ENCODE measurements at places on chromosomes 11 and 22.

GRCh38 chr11:17013548-17014320, 480 bp downstream of the PLEKHA7 start:
- no peak for DNase-seq

DNA sequence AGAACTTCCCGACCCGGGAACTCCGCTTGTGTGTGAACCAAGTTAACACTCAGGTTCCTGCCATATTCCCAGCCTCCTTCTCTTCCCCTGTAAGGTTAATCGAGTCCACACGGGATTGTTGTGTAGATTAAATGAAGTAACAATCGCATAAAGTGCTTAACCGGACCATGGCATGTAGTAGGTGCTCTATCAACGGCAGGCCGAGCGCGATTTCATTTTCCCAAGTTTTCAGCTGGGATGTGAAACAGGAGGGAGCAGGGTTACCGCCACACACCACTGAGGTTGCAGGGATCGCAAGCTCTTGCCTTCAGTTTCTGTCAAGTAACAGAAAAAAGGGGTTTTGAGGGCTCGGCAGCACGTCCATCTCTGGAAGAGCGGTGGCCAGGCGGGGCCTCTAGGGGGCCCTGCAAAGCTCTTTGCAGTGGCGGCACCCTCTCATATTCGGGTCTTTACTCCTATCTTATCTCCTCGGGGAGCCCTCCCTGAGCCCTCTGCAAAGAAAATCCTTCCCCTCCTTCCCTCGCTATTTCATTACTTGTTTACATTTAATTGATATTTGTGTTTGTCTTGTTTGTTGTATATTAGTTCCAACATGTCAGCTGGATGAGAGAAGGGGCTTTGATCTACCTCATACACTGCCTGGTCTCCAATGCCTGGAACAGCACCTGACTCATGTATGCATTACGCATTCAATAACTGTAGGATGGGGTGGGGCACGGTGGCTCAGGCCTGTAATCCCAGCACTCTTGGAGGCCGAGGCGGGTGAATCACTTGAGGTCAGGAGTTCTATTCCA, 816 bp upstream of the PLEKHA7 start:
- DNase-seq, result peak; percentile 7

GRCh38 chr22:41501209-41501608, 32.3 kb downstream of the ACO2 start:
- no peak for DNase-seq

DNA sequence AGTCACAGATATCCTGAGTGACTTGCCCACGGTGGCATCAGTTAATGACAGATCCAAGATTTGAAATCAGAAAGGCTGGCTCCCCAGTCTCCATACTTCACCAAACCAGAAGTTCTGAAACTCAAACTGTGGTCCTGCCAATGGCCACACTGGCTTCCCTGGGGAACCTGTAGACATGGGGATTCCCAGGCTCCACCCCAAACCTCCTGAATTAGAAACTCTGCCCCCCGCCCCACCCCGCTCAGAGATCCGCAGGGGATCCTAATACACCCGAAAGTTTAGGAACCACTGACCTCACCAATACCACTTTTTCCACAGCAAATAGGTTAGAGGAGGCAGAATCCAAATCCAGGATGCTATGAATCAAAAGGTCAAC, 15.3 kb downstream of the RTN4RL2 start:
- no peak for DNase-seq

DNA sequence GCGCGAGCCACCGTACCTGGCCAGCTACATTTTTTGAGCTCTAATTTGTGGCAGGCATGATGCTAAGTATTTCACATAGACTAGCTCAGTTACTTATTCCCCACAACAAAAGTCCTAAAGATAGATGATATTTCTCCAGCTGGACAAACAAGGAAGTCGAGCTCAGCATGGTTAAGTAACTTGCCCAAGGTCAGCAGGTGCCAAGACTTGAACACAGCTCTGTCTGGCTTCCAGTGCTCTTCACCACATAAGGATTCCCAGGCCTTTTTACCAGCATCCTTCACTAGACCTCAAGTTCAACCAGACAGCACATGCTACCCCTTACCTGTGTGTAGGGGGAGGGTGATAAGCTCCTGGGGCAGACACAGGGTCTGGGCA, 177.3 kb upstream of the NCAM1 start:
- no peak for DNase-seq

GRCh38 chr11:119318240-119319135, 1.6 kb upstream of the MCAM start:
- DNase-seq, result peak; percentile 74

DNA sequence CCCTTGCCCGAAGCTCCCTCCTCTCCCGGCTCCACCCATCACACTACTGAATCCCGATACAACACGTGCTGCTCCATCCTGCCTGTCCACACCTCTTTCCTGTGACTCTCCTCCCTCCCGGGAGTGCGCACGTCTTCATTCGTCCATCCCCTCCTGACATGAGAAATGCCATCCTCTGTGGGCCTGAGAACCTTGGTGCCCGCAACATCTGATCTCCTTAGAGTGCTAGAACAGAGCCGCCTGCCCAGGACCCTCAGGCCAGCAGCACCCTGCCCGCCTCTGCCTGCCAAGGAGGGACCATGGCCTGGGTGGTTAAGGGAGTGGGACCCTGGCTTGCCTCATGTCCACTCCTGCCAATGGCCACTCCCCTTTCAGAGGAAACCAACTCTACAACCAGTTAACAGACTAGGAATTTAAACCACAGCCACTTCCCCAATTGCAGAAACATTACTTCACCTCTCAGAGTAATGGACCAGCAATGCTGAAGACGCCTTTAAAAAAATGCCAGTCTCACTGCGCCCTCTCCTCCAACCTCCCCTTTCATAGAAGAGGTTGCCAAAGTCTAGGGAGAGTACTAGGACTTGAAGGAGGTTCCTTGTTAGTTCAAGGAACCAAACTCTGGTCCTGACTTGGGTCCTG, 466.3 kb downstream of the OPCML start:
- peak; percentile 63 for DNase-seq

DNA sequence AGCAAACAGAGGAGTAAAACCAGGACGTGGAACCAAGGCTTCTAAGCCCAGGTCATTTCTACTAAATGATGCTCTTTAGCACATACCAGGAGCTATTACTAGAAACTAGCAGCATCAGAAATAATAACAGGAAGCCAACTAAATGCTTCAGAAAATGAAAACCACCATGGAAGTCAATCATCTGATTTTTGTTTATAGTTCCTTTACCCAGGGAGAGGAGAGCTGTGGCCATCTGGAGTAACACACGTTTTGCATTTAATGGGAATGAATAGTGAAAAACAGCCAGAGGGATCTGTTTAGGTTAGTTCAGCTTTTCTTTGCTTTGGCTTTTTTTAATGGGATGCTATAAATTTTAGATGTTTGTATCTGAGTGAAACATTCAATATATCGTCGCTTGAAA, 250.7 kb upstream of the ARHGAP20 start:
- peak; percentile 30 for DNase-seq

All from fibroblast of upper back skin (primary cell).